ENCODE measurements at places on chromosomes 2 and 18.
A peak's percentile ranks its signal among the peaks of the same experiment; 100 is the strongest.

- no peak for DNase-seq
These were observed 104.5 kb upstream of the ALPP start for GRCh38 chr2:232273903-232274643.

- no peak for DNase-seq
These were observed 15.8 kb upstream of the MTCL1 start for GRCh38 chr18:8689517-8689916.

DNA sequence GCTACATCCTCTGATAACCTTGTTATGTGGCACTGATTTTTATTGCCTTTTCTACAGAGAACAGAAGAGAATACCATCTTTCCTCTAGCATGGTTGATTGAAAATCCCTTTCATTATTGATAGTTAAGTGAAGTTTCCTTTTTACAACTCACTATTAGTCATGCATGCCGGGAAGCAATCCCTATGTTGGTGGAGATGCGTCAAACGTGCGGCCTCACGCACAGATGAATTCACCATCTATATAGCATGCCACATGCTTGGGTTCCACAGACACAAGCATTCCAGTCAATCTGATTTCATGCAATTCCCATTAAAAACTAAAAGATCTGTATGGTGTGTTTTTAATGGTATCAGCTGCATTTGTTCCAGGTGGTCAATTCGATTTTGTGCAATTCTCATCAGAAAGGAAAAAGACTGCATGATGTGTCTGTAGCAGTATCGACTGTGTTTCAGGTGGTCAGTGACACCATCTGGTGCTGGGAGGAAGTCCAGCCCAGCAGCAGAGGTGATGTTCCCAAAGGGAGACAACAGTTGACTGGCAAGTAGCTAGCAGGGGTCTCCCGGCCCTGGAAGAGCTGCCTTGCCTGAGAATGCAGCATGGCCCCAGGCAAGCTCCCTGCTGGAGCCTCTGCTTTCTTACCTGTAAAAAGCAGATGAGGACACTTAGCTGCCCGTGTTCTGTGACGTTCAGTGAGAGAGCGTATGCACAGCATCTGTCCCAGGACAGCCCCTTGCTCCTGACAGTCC, 151.3 kb upstream of the NCK2 start:
- DNase-seq: no peak

GRCh38 chr18:473802-474201, 26.7 kb downstream of the COLEC12 start:
- no peak for DNase-seq

GRCh38 chr2:36965206-36965605, 1.1 kb downstream of the STRN start:
- DNase-seq: no peak

- no peak for DNase-seq
These were observed 21.9 kb downstream of the DHRS9 start for GRCh38 chr2:169091256-169091655.

GRCh38 chr2:176457481-176457880, 188.2 kb downstream of the MTX2 start:
- no peak for DNase-seq

GRCh38 chr18:9898792-9899549, 13.2 kb downstream of the TXNDC2 start:
- DNase-seq: no peak

- DNase-seq: no peak
These were observed 84.3 kb downstream of the RAPGEF4 start for GRCh38 chr2:172819943-172820342.

- peak; percentile 39 for DNase-seq
These were observed 3.2 kb downstream of the NRP2 start for GRCh38 chr2:205685314-205686055.

GRCh38 chr2:73762571-73762970, 17.3 kb downstream of the DUSP11 start:
- DNase-seq: no peak

GRCh38 chr2:232219932-232220331, 158.6 kb upstream of the ALPP start:
- DNase-seq: no peak

DNA sequence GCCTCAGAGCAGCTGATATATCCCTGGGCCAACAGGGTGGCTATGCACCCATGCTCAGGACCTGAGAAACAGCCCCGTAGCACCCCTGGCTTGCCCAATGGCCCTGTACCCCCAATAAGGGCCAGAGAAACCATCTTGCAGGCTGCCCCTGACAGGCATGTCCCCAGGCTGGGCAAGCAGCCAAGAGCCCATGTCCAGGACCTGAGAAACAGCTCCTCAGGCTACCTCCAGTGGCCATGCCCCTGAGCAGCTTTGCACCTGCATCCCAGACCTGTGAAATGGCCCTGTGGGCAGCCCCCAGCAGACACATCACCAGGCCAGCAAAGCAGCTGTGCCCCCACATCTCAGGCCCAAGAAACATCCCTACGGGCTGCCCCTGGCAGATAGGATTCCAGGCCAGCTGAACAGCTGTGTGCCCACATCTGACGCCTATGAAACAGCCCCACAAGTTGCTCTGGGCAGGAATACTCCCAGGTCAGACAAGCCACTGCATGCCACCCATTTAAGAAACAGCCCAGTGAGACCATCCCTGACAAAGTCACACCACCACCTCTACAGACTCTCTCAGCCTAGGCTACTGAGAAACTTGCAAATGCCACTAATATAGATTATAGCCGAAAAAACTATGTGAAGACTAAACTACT, 84.1 kb downstream of the TMEM237 start:
- no peak for DNase-seq

- DNase-seq: no peak
These were observed 38.5 kb downstream of the MERTK start for GRCh38 chr2:111936881-111937280.

GRCh38 chr2:180050246-180050645, 43.1 kb upstream of the CWC22 start:
- DNase-seq: no peak

- DNase-seq: no peak
These were observed 18.8 kb upstream of the ALPI start for GRCh38 chr2:232437195-232437571.

GRCh38 chr2:174442546-174443510, 44.0 kb downstream of the GPR155 start:
- DNase-seq: no peak

DNA sequence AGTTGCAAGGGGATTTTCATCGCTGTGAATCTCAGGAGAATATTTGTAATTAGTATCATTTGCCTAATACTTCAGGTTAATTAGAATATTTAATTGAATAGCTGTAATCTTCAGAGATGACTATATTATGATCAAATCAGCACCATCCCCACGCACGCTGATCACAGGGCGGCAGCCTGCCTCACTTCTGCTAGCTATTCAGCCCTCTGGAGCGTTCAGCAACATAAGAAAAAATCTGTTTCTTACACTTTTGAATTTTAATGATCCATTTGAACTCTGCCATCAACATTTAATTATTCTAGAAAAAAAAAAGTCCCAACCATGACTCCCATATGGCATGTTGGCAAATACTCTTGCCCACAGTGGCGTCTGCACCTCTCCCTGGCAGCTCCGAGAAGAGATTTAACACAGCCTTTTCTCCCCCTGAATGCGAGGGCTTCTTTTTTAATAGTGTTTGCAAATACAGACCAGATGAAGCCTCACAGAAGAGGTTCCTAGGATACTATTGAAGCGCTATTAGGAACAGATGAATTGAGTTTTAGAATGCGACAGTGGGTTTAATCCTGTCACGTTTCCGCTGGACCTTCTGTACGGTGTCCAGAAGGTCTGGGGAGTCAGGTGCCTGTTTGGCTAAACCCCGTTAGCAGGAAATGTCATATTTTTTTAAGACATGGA, 731.9 kb upstream of the SALL3 start:
- DNase-seq: no peak

- no peak for DNase-seq
These were observed 245.2 kb downstream of the CYRIA start for GRCh38 chr2:16420421-16420820.

DNA sequence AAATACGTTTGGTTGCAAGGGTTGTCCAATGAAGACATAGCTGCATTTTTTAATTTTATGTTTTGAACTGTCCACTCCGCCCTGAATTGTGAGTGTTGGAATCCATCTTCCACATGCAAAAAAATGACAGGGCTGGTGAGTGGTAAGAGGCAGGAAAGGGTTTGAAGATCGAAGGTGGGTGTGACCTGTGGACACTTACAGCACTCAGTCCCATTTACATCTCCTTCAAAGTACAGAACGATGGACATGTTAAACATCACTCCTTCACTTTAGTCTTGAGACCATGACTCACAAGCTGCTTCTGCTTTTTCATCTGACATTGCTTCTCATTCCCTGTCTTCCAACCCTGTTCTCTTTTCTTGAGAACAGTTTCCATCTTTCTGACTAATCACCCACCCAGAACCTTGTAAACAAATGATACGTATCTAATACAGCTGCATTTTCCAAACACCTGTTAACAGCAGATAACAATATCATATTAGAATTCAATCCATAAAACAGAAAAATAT, 179.3 kb downstream of the ZNF516 start:
- DNase-seq: no peak

DNA sequence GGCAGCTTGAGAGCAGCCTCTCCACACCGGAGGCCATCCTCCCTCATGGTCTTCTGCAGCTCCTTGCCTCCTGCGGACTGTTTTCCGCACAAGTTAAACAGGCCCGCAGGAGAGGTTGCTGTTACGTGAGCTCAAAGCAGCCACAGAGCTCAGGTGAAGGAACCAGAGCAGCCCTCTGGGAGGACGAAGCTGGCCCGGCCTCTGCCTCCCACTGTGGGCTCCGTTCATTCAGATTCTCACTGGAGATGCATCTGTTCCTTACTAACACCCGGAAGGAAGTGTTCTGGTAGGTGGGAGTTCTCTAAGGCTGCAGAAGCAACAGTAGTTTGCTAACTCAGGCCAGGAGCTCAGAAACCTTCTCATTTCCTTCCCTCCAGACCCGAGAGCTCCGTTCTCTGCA, 10.9 kb downstream of the DIPK1C start:
- DNase-seq: no peak

- peak; percentile 76 for DNase-seq
These were observed 199.8 kb downstream of the CLIP4 start for GRCh38 chr2:29314816-29315571.
